Chondrocyte (in vitro differentiated cells): ENCODE measurements at places on chromosomes 11 and 22. TPM values are rescaled to one million over a fixed set of nuclear protein-coding genes. Genes with fewer than 3 reads are reported as not detected.

- DNase-seq, result no peak
Measured at GRCh38 chr11:68381716-68382115, 69.3 kb downstream of the LRP5 start.

DNA sequence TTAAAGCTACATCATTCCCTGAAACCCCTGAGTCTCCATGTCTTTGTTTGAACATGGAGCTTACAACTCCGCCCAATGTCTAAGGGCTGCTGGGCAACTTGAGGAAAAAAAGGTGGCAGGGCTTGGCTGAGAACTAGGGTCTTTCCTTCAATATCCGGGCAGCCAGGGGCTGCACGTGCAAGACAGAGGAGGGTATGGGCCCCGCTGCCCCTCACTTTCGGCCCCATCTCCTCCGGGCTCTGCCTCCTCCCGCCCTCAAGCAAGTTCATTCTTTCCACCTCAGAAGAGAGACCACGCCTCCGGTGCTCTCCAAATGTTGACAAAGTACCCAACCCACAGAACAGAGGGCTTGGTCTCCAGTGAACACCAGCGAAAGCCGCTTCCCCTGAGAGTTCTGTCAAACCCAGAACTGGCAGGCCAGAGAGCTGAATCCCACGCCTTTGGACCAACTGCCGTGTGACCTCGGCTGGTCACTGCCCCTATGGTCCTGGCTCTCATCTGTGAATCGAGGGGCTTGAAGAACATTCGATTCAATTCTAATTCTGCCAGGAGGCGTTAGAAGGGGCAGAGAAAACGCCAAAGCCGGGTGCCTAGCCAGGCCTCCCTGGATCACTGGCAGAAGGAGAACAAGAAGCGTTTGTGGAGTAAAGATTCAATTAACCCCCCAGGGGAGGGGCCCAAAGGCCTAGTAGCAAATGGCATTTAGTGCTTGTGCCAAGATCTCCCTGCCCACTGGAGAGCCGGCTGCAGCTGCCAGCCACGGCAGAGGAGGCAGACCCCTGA lies 7.3 kb downstream of the PDGFB start:
- no peak for DNase-seq

GRCh38 chr11:19853920-19854319 lies 141.3 kb downstream of the NAV2 start:
- DNase-seq, result no peak

Gene FXYD2
- not detected in 3 replicates for total RNA-seq
